ENCODE measurements at places on chromosomes 3 and 15.

DNA sequence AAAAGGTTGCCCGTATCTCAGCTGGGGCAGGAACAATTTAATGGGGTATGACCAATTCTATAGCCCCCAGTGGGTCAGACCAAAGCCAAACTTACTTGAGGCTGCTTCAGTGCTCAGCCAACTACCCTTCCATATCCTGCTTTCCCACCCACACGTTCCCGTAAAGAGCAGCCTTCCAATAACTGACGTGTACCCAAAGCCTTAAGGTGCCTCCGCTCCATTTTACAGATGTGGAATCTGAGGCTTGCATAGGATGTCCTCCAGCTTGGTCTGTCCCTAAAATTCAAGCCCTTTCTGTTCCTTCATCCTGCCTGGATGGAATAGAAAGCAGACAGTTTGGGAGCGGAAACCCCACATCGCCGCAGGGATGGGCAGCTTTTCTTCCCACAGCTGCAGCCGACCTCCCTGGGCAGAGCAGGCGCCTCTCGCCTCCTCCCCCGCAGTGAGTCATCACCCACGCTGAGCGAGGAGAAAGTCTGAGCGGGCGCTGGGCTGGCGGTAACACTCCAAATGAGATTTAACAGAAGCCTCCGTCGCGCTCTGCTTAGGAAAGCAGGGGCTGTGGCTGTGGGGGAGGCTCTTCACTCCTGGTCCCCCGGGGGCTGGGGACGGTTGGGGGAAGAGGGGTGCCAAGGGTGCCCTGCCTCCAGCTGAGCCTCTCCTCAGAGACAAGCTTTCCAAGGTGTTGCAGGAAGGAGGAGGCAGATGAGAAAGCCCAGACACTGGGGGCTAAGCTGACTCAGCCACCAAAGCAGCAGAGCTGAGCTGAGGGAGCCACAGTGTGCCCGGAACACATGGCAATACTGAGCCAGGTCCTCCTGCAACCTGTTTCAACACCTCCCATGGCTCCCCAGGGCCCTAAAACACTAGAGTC, 57.8 kb upstream of the HRH1 start:
- DNase-seq = peak; percentile 70

DNA sequence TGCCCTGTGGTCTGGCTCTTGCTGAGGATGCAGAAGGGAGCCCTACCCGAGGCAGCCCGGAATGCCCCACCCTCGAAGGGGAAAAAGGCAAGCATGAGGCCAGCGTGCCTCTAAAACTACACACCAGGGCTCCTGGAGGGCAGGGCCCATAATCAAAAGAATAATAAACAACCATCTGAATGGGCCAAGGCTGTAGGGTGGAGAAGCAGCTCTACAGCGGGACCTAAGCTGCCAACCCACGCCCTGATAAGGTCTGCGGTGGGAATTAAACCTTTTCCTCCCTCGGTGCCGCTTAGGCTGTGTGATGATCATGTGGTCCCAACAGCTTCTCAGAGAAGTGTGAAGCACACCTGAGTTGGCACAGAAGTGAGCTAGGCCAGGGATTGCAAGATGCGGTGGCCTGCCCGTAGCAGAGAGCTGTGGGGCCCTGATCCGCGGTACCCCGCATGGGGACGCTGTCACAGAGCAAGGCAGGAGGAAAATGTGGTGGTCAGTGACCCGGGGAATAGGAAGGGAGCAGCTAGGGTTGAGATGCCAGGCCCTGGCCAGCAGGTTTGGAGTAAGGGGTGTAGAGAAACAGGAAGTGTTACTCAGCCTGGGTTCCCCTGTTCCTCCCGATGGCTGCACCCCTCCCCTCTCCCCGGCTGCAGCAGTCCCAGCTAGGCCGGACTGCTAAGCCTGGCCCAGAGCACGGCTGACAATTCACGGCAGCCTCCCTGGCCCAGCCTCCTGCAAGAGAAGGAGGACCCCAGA, 1.1 kb upstream of the C15orf62 start:
- DNase-seq = no peak

DNA sequence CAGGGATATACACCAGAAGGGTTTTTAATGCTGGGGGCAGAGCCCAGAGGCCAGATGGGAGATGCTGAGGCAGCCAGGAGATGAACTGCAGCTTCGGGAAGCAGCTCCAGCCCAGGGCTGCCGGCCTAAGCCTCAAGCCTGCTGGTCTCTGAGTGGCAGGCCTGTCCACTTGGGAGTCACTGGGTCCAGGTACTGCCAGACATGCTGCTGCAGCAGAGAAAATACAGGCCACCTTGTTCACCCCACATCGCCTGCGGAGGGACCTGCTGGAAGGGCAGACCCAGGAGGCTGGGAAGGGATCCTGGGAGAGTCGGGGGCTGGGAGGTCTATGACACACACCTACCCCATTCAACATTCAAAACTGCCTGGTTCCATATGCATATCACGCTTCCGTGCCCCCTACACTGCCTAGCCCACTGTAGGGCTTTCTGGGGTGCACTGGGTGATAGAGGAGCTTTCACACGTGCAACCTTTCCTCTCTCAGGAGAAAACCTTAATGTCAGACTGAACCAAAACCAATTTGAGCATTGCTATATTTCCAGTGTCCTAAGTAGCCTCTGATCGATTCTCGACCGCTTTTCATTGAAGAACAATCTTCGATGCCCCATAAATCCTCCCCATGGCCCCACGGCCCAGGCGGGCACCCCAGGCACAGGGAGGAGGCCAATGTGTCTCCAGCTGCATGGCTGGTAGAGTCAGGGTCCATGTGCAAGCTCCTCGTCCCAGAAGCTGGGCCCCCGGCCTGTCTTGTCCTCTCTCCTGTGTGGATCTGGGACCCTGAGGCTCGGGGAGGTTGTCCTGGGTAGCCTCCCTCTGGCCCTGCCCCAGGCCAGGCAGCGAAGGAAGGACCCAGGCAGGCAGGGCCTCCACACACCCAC, 147.4 kb downstream of the ATP10A start:
- DNase-seq = no peak

- DNase-seq = no peak
These were observed 13.5 kb downstream of the CCPG1 start for GRCh38 chr15:55394694-55395093.

DNA sequence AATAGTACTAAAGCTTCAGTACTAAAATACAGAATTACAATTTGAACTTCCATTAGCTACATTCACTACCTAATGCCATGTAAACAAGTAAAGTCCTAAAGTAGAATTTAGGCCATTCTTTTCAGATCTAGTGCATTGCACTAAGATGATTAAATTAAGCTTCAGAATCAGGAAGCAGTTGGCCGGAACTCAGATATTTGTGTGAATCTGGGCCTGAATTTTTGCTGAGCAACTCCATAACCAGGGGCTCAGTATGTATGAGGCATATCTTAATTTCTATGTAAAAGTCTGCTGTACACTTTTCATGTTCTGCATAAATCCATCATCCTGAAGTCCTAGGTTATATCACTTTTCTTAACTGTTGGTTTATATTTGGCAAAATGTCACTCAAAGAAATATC, 246.4 kb downstream of the RBMS3 start:
- no peak for DNase-seq

- DNase-seq = no peak
These were observed 110.5 kb downstream of the AKAP13 start for GRCh38 chr15:85490856-85491255.

- DNase-seq = no peak
These were observed 261.8 kb upstream of the DCBLD2 start for GRCh38 chr3:99163314-99163713.

DNA sequence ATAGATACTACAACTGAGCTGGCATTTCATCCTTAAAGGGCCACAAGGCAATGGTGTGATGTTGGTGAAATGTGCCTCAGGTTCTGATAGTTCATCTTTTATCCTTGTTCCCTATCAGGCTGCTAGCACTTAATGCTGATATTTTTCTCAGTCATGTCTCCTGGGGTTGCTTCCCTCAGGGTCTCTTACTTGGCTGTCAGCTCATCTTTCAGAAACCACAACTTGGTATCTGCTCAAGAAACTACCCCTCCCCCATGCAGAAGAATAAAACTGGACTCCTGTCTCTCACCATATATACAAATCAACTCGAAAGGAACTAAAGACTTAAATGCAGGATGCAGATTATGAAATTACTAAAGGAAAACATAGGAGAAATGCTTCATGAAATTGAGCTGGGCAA, 308.1 kb downstream of the CHST2 start:
- DNase-seq = no peak

DNA sequence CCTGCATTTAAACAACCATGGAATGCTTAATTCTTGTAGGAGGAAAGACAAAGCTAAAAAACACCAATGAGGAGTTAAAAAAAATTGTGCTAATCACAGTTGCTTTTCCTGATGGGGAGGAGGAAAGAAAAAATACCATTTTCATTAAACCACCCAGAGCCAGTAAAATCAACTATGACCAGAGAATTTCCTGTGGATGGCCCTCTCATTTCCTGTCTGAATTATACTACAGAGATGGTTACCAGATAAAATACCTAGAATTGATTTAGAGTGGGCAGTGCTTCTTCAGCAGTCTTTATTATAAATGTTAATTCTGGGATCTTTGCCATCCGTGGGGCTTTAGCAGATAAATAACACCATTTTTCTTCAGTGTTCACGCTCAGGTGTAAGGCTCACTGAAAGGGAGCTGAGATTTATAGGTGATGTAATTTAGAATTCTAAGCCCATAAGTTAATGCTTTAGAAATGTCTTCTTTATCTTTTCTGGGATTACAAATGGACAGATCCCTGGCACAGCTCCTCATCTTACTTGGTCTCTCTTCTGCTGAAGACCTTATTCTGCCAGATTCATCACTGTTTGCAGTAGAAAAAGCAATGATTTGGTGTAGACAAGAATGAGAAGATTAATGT, 37.9 kb downstream of the RETNLB start:
- DNase-seq = no peak

DNA sequence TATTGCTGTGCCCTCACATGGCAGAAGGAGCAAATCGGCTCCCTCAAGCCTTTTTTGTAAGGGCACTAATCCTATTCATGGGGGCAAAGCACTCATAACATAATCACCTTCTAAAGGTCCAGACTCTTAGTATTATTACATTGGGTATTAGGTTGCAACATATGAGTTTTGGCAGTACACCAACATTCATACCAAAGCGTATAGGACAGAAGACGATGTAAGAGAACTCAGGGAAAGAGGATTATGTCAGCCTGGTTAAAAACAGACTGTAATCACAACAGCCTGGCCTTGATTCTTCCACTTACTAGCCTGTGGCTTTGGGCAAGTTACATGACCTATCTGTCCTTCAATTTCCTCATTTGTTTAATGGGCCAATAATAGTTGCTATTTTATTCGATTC, 828.5 kb upstream of the NECTIN3 start:
- DNase-seq = no peak
